CD4-positive, alpha-beta T cell (primary cell): ENCODE measurements at places on chromosomes 12 and 14.

- DNase-seq = no peak
Measured at GRCh38 chr12:46259713-46260112, 9.1 kb downstream of the SLC38A1 start.

- no peak for DNase-seq
Measured at GRCh38 chr14:106315436-106315835, 789.1 kb downstream of the TMEM121 start.

GRCh38 chr12:5310151-5310550 lies 121.8 kb upstream of the NTF3 start:
- no peak for DNase-seq

- DNase-seq = no peak
Measured at GRCh38 chr12:90360300-90360699, 594.7 kb downstream of the CCER1 start.

DNA sequence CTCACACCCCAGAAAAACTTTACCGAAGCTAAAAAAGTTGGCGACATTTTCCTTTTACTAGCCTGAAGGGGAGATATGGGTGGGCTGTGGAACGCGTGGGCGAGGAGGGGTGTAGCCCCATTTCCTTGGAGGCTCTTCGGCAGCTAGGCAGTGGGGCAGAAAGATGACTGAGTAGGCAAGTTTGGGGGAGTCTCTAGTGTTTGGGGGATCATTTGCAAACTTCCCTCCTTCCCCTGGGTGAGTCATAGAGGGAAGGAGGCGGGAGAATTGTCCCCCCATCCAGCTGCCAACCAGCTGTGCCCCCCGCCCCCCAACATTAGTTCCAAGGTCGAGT lies 2.3 kb downstream of the GLI1 start:
- DNase-seq = peak; percentile 21
